ENCODE measurements at places on chromosomes 13 and 19.

DNA sequence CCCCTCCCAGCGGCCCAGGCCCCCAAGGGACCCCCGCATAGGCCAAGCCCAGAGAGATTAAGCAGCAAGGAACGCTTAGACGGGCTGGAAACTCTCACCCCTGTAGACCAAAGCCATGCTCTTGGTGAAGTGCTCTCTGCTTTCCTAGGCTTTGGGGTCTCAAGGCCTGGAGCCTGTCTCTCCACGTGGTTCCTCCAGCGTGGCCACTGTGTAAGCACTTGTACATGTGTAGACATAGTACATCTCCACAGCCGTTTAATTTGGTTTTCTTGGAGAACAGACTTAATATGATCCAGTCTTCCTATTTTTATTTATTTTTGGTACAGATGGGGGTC is 1.1 kb downstream of the NUDT19 start:
- DNase-seq, result no peak

DNA sequence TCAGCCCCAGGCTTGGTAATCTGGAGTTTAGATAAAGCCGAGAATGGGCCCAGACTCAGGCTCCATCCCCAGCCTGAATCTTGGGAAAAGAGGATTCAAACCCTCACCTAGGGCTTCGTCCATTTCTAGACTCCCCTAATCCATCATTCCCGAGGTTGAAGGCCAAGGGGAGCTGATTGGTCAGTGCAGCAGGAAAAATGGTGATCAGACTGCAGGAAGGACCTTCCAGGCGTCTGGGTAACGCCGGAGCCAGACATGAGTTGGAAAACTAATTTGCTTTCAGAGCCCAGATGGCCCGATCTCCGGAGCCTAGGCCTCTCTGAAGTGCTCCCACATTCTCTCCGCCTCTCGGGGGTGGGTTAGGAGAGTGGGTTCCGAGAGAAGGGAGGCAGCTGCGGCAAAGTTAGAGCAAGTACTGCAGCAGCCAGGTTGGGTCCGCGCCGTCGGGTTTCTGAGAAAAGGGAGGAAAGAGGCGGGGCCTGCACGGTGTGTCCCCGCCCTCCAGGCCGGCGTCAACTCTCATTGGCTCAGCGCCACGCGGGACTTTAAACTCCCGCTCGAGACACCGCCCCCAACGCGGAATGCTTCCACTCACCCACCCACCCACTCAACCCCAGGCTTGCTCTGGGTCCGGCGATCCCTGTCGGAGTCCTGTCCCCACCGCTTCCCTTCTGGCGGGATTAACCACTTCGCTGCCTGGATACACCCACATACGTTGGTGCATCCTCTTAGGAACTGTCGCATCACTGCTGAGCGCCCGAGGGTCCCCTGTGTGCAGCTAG is 788 bp upstream of the RTBDN start:
- peak; percentile 88 for DNase-seq

DNA sequence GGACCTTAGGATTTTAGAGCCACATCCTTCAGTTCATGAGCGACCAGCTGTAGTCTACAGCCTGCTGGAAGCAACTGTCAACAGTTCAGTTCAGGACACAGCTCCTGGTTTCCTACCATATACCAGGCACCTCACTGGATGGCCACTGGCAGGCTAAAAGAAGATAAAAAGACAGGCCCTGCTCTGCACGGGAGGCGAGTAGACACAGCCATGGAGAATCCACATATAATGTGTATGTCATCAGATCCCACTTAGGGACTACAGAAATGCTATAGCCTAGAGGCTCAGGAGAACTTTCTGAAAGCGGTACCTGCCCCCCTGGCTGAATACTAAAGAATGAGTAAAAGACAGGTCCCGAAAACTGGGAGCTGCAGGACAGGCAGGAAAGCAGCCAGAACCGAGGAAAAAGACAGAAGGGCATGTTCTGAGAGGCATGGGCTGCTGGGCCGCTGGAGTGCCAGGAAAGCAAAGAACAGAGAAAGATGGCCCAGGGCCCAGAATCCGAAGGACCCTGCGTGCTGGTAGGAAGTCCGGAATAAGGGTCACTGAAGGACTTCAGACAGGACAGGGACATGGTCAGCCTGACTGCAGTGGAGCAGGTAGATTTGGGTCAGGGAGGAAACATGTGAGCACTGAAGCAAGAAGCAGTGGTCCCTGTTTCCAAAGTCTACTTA is 23.5 kb downstream of the DZIP1 start:
- DNase-seq, result no peak

DNA sequence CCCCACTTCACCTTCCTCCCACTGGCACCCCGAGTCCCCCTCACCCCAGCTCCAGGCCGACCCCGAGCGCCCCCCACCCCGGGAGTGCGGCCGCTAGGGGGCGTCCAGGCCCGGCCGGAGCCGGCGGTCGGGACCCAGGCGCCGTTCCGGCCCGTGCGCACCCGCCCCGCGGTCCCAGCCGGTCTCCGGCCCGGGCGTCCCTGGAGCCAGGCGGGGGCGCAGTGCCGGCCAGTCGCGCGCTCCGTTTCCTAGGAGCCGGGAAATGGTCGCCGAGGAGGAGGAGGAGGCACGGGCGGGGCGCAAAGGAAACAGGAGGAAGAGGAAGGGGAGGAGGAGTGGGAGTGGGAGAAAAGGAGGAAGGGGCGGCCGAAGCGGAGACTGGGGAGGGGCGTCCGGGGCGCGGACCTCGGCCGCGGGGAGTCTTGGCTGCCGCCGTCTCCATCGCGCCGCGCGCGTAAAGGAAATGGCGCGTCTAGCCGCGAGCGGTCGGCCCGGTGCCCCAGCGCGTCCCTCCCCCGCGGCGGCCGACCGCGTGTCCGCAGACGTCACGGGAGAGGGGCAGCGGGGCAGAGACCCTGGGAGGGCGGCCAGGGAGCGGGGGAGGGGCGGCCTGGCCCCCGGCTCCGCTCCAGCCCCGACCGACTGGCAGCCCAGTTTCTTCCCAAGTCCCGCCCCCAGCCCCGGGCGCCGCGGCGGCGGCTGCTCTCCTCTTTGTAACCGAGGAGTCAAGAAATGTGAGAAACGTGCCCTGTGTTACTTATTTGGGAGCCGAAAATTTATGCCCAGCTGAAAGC is 1.1 kb upstream of the KCTD15 start:
- no peak for DNase-seq

- DNase-seq, result no peak
Observed at GRCh38 chr19:16849168-16849567, 20.0 kb downstream of the SIN3B start.

DNA sequence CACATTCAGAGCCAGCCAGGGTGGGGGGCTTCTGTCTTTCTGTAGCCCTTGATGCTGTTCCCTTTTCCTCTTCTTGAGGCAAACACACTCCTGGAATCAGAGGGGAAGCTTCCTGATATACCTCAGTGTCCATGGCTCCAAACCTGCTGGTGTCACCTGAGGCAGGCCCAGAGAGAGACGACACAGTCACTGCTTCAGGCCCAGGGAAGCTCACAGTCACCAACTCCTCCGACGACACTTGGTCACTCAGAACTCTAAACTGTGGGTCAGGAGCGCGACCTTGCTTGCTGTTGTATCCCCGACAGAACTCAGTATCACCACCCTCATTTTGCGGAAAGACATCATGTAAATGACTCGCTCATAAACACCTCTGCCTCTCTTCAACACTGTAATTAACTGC is 1.1 kb downstream of the ATP13A1 start:
- DNase-seq, result no peak

DNA sequence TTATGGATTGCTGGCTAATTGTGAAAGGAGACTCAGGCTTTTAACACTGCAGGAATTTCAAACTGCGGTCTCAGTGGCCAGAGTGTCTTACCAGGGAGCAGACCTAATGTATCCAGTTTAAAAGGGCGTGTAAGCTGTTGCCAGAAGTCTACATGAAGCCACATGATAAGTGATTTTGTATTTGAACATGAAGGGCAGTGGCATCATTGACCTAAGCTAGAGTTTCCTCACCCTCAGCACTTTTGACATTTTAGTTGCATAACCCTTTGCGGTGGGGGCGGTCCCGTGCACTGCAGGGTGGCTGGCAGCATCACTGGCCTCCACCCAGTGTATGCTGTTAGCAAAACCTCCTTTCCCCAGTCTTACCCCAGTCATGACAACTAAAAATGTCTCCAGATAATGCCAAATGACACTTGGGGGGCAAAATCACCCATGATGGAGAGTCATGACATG is 23.7 kb upstream of the GPR18 start:
- DNase-seq, result no peak

GRCh38 chr19:47145639-47146486 is 15.2 kb downstream of the SAE1 start:
- DNase-seq, result no peak

DNA sequence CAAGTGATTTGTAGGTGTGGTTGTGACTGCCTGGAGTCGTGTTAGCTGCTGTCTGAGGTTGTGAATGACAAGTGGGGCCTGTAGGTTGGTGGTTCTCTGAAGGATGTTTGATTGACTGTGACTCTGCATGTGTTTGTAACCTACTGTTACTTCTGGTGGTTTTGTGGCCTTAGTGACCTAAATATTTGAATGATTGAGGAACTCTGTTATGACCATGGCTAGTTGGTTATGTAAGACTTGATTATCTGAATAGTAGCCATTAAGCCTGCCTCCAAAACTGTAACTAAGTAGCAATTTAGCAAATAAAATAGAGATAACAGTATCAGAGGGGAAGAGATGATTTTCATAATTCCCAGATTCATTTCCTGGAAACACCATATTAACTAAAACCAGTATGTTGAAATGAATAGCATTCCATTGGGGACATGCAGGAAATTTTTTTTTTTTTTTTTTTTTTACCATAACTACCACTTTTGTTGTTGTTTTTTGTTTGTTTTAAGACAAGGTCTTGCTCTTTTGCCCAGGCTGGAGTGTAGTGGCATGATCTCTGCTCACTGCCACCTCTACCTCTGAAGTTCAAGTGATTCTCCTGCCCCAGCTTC is 865 bp downstream of the ZNF382 start:
- no peak for DNase-seq

- no peak for DNase-seq
Observed at GRCh38 chr13:110942248-110942981, 27.5 kb upstream of the ANKRD10 start.

DNA sequence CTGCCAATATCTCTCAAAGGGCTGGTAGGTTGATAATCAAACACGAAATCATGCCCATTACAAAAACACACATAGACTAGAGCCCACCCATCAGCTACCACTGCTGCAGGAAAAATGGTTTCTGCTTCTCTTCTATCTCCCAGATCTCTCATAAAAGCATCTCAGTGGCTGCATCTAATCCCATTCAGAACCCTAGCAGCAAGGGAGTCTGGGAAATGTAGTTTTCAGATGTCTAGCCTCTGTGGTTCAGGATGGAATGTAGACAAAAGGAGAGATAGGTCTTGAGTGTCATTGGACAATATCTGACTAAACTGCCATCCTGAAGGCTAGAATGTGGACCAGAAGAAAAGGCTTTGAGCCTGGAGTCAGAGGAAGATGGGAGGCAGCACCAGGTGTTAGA is 32.1 kb downstream of the RDH8 start:
- no peak for DNase-seq

DNA sequence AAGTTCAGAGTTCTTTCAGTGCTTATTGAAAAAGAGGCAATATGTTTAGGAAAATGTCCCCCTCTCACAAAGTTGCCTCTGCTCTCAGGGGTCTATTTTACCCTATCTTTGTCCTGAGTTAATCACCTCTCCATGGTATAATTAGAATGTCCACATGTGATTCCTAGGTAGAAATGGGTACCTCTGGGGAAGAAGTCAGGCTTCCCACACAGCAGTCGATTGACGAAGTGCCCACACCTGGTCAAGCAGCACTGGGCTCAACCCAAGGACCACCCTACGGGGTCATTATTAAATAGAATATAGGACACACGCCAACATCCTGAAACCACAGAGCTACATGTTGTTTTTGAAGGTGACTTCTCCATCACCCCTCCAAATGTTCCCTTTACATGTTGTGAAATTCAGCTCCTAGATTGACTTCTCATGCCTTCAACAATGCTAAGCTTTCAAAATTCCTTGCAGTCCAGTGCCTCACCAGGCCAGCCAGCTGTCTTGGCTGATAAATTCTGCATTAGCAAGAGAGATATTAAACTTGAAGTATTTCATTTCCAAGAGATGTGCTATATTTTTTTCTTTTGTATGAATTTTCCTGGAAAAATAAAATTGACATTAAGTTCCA is 43.6 kb upstream of the FAM124A start:
- DNase-seq, result peak; percentile 57

GRCh38 chr19:16862826-16863415 is 25.9 kb upstream of the F2RL3 start:
- no peak for DNase-seq

DNA sequence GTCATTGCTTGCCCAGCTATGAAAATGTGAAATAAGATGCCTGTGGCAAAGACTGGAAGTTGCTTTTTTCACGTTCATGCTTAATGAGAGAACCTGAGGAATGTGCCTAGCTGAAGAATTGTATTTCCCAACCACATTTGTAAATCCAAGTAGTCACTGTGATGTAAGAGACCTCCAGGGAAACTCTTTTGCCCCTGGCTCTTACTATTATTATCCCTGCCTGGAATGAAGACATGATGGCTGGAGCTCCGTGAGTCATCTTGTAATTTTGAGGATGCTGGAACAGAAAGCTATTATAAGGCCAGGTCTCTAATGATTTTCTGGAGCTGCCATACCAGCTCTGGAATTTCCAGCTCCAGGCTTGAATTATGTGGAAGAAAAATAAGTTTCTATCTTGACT is 894.3 kb downstream of the DIAPH3 start:
- no peak for DNase-seq

- DNase-seq, result no peak
Observed at GRCh38 chr19:29485293-29485692, 40.5 kb upstream of the VSTM2B start.

DNA sequence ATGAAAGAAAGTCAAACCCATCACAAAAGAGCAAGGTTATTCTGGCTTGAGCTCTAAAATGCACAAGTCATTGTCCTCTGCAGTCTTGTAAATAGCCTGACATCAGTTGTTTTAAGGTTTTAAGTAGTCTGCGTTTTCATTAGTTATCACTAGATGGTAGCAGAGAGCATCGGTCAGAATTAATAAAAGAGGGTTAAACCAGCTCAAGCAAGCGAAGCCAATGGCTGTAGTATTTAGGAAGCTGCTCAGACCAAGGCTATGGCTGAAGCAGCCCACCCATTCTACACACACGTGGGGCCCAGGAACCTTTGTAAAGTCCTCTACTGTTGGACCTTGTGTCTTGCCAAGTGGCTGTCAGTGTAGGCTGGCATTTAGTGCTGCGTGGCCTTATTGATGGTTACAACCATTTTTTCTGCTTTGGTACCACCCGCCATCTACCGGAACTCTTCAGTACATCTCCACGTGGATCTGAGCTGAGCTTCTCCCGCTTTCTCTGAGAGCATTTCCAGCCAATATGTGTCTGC is 13.3 kb upstream of the ZNF57 start:
- DNase-seq, result peak; percentile 51

DNA sequence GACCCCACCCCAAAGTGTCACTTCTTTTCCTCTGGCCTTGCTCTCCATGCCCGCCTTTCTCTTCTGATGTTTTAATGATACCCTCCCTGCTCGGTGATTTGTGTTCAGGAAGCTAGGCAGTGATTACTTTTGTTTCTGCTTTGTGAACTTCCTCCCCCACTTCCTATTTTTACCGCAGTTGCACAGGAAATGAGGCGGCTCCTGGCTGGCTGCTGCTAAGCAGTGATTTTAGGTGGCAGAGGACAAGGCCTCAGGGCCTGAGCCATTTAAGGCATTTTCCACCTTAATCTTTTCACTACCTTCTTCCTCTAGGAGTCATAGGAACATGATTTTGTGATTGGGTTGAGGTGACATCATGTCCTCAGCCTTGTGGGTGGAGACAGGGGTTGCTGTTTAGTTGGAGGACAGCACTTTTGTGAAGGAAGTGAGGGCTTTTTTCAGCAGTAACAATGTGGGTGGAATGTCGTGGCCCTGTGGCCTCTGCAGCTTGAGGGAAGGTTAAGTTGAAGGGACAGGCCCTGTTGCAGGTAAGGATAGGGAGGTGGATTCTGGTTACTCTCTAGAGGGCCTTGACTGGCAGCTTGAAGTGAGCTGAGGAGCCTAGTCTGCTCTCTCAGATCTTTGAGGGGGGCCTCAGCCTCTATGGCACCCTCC is 15.7 kb downstream of the GARRE1 start:
- no peak for DNase-seq

Measured in H1 (cell line).